K562 (cell line): ENCODE measurements at places on chromosomes 2 and 18.

DNA sequence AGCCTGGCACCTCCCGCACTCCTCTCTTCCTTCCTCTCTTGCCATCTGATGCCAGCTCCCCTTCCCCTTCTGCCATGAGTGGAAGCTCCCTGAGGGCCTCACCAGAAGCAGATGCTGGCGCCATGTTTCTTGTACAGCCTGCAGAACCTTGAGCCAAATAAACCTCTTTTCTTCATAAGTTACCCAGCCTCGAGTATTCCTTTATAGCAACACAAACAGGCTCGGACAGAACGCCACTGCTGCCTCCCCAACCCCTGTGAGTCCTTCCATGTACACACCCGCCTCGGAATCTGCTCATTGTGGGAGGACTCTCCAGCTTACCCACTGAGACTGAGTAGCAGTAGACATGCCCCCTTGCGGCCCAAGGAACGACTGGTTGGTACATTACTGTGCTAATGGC lies 8.3 kb upstream of the RPS7 start:
- no peak for DNase-seq

DNA sequence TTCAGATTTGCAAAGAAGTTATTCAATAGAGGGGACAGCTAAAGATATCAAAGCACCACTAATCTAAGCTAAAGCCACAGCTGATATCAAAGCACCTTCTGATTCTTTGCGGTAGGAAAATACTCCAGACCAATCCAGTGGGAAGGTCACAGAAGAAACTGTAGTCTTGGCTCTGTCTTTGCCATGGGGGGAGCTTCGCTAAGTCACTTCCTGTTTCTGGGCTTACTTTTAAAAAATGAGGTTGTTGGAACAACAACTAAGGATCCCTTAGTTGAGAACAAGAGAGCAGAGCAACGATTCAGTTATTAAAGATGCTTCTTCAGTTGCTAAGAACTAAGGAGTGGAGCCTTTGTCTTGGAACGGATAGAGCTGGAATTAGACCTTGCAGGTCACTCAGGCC lies 12.2 kb downstream of the LPIN1 start:
- DNase-seq = no peak

DNA sequence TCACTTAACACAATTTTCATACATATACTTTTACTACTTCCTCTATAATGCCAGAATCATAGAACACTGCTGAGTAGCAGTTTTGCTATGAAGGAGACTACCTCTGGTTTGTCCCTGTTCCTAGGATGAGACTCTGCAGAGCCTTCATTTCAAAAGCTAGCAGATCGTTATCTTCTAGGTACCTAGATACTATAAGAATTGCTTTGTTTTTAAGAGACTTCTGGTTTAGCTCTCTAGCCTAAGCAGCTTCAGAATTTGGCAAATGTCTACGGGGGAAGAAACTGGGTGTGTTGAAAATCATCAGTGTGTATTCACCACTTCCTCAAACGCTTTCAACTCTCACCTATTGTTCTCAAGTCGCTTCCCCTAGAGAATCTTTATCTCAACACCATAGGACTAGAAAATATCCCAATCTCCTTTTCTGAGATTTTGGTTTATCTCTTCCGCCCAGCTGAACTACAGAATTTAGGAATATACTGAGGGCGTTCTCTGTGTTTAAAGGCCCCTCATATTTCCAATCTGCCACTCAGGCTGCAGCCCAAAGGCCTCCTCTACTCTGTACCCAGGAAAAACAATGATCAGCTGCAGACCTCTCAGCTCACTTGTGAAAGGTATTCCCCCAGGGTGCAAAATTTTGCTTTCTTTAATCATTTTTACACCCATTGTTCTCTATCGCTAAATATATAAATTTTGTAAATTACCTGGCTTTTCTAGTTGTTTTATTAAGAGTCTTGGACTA lies 28.7 kb downstream of the SMAD2 start:
- no peak for DNase-seq

DNA sequence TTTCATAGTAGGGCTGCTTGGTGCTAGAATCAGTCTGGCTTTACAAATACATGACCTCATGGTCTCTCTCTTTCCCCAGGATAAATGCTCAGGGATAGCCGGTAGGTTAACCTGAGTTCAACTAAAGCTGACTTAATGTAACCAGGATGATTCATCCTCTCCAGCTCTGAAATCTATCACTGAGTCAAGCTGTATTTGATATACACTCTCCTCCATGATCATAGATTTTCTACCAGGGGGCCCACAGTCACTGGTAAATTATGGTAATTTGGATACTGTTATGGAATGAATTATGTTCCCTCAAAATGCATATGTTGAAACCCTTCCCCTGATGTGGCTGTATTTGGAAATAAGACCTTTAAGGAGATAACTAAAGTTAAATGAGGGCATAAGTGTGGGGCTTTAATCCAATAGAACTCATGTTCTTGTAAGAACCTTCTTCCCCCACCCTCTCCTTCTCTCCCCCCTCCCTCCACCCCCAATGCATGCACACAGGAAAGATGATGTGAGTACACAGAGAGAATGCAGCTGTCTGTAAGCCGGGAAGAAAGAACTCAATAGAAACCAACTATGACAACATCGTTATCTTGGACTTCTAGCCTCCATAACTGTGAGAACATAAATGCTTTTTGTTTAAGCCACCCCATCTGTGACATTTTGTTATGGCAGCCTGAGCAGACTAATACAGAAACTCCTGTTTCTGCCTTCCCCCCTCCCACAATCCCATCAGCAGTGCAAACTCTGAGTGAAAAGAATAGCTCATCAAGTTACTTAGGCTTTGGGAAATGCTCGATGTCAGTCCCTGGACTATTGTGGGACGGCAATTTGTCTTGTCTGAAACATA lies 134.9 kb upstream of the KYNU start:
- no peak for DNase-seq

DNA sequence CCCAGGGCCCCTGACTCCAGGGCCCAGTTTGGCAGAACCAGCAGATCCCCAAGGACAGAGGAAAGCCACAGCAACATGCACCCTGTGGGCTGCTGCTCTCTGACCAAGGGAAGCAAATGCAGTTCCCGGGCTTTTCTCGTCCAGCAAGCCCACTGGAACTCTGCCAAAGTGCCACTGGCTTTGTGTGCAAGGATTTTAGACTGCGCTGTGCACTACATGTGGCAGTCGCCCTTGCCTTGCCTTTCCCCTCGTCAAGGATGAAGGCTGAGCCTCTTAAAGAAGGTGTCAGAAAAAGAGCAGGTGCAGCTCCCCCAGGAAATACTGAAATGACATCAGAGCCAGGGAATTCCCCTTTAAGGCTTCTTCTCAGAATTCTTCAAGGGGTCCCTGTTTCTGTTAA lies 199.2 kb downstream of the TFCP2L1 start:
- no peak for DNase-seq
